ENCODE measurements at places on chromosomes 4 and X.

DNA sequence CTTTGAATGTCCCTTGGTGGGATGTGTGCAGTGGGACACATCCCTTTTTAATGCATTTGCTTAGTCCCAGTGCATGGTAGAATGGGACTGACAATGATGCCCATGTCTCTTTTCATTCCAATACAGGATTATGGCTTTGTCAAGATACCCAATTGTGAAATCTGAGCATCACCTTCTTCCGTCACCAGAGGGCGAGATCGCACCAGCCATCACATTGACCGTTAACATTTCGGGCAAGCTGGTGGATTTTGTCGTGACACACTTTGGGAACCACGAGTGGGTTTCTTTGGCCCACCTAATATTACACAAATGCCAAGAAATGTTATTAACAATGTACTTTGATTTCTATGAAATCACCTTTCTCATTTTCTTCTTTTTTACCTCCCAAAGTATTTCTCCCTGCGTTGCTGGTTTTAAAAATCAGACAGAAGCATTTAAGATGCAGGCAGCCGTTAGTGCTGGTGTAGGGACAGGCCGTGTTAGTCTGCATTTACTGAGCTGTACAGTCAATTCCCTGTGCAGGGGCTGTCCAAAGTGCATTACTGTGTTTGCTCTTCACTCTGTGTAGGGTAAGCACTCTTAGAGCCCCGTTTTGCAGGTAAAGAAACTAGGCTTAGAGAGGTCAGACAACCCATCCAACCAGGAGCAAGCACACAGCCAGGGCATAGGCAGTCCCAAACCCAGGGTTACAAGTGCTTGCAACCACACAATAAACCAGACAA is 46.5 kb downstream of the CWH43 start:
- DNase-seq, result peak; percentile 55

DNA sequence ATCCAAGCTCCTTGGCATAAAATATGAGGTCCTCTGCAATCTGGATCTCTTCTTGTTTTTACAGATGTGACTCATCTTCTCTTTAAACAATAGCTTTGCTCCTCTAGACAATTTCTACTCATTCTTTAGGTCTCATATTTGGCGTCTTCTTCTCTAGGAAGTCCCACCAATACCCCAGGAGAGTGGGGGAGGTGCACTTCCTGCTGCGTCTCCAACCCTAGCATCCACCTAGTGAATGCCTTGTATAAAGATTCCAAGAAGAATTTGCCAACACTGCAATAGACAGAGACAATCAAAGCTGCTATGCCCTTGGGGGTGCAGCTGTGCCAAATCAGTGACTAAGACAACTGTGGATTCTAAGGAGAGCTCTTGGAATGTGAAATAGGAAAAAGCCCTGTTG is 45.7 kb upstream of the SLC10A7 start:
- no peak for DNase-seq

DNA sequence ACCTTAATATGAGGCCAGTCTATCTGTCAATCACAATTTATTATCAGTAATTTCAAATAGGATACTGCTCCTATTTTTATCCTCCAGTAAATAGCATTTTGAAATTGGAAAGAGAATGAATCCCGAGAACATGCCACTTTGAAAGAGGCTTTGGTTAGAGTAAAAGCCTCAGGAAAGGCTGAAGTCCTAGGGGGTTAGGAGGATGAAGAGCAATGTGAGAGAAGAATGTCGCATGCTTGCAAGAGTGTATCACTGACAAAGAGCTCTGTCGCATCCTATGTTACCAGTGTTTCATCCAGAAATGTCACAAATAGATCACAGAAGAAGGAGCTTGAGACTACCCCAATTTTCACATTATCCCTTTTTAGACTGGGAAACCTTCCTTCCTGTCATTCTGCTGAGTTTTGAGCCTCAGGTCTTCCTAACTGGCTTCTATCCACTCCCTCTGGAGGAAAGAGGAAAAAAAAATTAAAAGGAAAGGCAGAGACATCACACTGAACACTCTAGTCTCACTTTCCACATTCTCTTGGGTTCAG is 39.8 kb downstream of the GPM6A start:
- no peak for DNase-seq

- no peak for DNase-seq
These were observed 322.1 kb downstream of the TLL1 start for GRCh38 chr4:166195101-166195500.

DNA sequence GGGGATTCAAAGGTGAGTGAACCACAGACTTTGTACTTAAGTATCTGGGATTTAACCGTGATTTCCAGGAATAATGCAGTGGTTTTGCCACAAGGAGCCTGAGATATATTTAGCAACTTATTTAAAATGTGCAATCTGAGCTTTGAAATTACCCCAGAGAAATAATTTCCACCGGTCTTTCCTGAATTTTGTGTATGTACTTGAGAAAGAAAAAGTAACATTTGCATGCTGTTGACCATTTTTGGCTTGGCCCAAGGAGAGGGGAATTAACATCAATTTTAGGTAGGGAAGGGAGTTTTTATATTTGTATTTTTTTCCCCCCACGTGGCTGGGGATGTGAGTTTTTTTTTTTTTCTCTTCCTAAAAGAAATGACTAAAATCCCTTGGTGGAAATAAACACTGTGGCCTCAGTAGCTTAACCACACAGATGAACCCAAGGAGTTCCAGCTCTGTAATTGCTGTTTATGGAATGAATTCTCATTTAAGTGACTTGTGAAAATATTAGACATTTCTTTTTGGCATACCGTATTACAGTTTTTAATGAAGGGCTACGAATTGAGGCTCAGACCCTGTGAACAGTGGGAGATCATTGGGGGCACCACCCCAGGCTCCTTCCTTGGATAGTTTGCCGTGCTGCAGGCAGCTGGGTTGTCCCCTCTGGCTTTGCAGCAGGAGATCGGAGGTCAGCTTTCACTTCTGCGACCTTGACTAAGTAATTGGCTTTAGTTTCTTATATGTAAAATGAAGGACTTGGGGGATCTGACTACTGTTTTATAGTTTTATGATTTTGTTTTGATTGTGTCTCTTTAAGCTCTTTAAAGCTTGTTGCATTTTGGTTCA is 116.1 kb downstream of the ARHGAP10 start:
- DNase-seq, result no peak

DNA sequence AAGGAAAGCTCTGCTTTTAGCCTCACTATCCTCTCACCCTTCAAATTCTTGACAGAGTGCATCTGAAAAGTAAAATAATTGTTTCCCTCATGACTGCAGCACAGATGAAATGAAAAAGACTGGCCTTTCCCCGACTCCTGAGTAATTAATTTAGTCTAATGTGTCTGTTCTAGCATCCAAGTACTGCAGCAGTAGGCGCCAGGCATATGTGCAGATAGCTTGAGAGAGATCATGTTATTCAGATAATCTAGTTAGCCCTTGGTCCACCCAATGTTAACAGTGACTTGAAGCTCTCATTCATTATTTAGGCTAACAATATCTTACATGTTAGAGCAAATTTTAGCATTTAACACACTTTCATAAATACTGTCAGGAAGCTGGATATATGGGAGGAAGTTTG is 54.0 kb downstream of the MAP9 start:
- no peak for DNase-seq

DNA sequence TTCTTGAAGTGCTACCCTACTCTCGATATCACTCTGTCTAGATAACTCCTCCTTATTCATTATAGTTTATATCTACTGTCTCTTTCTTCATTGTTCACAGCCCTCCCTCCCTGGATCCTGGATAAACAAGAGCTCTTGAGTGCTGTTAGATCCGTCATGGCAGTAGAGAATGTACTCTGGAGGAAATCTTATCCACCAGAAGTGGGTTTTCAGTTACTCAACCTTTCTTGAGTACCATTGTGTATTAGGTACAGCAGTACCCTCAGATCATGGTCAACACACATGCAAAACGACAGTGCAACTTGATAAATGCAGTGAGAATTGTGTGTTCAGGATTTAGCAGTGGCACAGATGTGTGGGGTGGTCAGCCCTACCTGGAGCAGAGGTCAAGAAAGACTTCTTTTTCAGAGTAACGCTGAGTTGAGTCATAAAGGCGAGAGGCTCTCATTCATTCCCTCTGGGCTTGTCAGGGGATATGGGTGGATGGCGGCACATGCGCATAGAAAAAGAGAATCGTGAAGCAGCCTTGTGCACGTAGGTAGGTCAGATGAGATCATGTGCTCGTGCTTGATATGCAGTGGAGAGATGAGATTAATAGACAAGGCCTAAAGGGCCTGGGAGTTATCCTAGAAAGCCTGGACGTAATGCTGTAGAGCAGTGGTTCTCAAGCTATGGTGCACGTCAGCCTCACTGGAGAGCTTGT is 89.5 kb downstream of the SNX25 start:
- no peak for DNase-seq

GRCh38 chrX:101348452-101349192 is at the start of gene TIMM8A:
Gene TIMM8A, minus strand, starts transcription at chrX:101348742. Its CDS starts 78 bp downstream, at chrX:101348664.
- peak; percentile 88 for DNase-seq

DNA sequence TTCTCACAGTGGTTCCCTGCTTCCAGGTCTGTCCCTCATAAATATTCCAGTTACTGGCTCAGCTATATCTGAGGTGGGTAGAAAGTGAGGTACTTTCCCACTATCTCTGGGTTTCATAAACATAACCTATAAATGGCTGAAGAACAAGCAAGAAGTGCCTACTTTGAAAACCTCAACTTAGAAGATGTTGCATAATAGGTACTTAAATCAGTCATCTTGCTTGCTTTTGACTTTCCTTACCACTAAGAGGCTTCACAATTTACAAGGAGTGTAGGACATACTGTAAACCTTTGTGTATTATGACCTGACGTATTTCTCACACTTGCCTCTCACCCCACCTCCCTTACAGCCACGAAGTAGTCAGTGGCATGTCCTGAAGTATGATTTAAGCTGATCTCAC is 145.9 kb downstream of the PCDH19 start:
- no peak for DNase-seq

- no peak for DNase-seq
These were observed 135.1 kb downstream of the SCLT1 start for GRCh38 chr4:128958194-128958593.

GRCh38 chr4:173507471-173508385 is 22.3 kb downstream of the HAND2 start:
- DNase-seq, result peak; percentile 77

- no peak for DNase-seq
These were observed 7.1 kb upstream of the ELF2 start for GRCh38 chr4:139184129-139184528.

- no peak for DNase-seq
These were observed 95.1 kb downstream of the NHS start for GRCh38 chrX:17470136-17470535.

GRCh38 chr4:155512817-155513216 is 136.1 kb upstream of the MAP9 start:
- DNase-seq, result no peak

- DNase-seq, result no peak
These were observed 59.8 kb upstream of the GPM6A start for GRCh38 chr4:175871774-175872405.

DNA sequence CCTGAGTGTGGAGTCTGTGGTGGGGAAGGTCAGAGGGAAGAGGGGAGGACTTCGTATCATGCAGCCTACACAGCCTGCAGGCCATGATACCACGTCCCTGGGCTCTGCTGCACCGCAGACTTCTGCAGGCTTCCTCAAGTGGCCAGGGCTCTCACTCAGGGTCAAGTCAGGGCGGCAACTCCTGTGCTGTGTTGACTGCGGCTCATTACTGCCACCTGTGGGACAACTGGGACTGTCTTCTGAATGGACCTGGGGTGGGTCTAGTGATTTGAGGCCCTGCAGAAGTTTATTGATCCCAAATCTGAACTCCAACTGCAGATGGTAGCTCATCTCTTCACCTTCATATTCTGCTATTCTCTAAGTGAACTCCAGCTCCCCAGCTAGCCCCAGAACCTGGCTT is 167.1 kb downstream of the NSUN7 start:
- peak; percentile 92 for DNase-seq

DNA sequence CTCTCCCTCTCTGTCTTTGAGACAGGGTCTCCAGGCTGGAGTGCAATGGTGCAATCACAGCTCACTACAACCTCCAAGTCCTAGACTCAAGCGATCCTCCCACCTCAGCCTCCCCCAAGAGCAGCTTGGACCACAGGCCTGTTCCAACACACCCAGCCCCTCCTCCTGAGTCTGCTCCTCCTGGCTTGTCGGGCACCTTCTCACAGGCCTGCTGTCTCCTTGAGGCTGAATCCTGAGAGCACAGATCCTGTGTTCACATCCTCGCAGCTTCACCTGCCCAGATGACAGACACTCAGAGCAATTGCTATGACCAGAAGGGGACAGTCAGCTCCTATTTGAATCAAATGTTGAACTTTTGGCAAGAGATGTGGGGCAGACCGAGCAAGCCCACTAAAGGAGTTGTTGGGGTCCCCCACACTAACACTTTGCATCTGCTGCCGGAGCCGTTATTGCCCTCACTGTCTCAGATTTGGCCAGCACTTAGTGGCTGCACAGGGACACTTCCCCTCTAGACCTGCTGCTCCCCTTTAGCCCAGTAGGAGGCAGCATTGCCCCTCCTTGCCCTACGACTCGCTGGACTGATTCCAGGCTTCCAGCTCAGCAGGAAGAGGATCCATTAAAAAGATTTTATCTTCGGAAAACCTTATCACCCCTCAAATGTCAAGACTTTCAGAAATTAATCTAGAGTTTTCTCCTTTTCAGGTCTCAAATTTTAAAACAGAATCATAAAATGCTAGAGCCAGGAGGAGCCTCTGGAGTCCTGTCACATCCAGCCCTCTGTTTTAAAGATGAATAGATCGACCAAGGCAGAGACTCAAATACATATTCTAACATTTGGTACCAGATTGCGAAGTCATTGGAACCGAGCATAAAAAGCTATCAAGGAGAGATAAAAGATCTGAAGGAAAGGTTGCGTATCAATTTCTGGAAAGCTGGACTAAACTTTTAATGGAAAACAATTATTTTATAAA is 113.7 kb downstream of the USP46 start:
- DNase-seq, result peak; percentile 93

GRCh38 chrX:9597361-9598035 is 132.6 kb downstream of the TBL1X start:
- no peak for DNase-seq

DNA sequence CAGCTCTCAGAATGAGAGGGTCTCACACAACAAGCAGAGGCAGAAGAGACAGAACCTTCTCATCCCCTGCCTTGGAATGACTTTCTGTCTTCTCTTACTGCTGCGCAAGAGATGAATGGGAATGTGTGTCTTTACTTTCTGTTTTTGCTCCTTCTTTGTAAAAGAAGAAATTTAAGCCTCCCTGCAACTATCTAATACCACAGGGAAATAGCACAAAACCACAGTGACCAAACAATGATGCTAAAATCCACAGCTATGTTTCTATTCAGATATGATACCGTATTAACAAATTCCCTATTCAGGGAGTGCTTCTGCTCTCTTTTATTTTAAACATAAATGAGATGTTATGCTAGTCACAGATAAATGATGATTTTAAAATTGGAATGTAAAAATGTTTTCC is 173.8 kb upstream of the RAI2 start:
- no peak for DNase-seq

GRCh38 chr4:52001616-52002015 is 18.5 kb downstream of the LRRC66 start:
- DNase-seq, result no peak

DNA sequence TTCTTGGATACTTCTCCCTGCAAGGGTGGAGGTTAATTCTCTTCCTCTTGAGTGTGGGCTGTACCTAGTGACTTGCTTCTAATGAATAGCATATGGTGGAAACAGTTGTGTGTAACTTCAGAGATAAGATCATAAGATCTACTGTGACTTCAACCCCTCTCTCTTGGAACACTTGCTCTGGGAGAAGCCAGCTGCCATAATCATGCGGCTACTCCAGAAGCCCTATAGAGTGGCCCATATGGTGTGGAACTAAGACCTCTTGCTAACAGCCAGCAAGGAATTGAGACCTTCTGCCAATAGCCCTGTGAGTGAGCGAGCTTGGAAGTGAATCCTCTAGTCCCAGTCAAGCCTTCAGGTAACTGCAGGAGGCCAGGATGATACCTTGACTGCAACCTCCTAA is 81.1 kb downstream of the RBMX2 start:
- no peak for DNase-seq

- no peak for DNase-seq
These were observed 77.9 kb downstream of the FAT4 start for GRCh38 chr4:125392694-125393093.

Data from endodermal cell (in vitro differentiated cells).